ENCODE measurements at places on chromosomes 2 and 18. TPM values are rescaled to one million over a fixed set of nuclear protein-coding genes. Genes with fewer than 3 reads are reported as not detected.

DNA sequence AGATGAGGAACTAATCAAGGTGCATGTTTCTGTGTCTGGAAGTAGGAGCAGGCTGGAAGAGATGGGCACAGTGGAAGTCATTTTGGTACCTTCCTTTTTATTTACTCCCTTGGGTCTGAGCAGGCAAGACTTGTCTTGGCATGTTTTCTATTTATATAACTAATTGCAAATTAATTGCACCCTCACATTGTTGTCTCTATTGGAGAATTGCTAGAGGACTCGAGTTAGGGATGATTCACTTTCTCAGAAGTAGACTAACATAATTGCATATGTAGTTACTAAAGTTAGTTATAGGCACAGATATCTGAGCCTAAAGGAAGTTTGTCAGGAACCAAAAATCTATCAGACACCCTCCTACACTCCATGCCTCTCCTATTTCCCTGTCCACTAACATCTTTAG lies 92.8 kb upstream of the NRP2 start:
- H3K36me3 ChIP-seq = no peaks in the 10 kb centered on the region
- no peak overlapping the region for H3K4me3 ChIP-seq
- H3K27ac ChIP-seq = no peak overlapping the region
- no peaks in the 10 kb centered on the region for H3K4me1 ChIP-seq

GRCh38 chr2:215952860-215953637 lies 60.3 kb downstream of the MREG start:
- no peaks in the 10 kb centered on the region for H3K27me3 ChIP-seq
- no peaks in the 10 kb centered on the region for H3K36me3 ChIP-seq
- peaks cover 24% of the 10 kb centered on the region for H3K4me1 ChIP-seq
- H3K27ac ChIP-seq = no peak overlapping the region

The LBX2 gene
- 6.4 TPM for polyA plus RNA-seq

DNA sequence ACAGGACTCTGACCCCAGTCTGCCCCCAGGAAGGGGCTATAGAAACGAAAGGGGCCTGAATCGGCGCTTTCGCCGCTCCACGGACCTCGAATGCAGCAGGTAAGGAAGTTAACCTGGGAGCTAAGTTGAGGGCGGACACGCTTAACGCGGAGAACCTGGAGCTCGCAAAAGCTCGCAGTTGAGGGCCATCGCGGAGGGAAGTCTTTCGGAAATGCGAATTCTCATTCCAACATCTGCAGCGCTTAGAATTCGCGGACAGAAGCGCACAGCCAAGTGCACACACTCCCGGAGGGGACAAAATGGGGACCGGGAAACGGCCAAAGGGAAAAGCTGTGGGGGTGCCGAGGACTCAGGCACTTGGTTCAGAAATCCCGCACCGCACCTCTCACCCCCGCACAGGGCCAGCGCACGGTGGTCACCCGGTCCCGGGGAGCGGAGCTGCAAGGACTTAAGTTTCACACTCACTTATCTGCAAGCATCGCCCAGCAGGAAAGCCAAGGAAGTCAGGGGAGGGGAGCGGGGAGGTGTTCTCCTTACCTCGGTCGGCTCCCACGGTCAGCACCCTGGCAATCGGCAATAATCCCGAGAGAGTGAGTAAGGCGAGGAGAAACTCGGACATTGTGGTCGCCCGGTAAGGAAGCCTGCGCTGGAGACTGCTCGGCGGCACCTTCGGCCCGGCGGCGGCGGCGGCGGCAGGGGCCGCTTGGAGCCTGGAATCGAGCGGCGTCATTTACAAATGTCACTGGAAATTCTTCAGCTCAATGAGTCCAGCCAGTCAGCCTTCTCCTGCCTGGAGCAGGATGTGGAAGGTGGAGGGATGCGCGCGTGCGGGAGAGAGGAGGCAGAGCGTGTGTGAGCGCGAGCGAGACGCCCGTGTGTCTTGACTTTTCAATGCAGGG lies 456 bp downstream of the LRP1B start:
- DNase-seq = peak; percentile 15
- H3K36me3 ChIP-seq = no peaks in the 10 kb centered on the region
- no peak overlapping the region for H3K27ac ChIP-seq
- H3K4me1 ChIP-seq = peaks cover 19% of the 10 kb centered on the region
- H3K4me3 ChIP-seq = peak overlapping the region; percentile 69
- peaks cover 27% of the 10 kb centered on the region for H3K27me3 ChIP-seq

DNA sequence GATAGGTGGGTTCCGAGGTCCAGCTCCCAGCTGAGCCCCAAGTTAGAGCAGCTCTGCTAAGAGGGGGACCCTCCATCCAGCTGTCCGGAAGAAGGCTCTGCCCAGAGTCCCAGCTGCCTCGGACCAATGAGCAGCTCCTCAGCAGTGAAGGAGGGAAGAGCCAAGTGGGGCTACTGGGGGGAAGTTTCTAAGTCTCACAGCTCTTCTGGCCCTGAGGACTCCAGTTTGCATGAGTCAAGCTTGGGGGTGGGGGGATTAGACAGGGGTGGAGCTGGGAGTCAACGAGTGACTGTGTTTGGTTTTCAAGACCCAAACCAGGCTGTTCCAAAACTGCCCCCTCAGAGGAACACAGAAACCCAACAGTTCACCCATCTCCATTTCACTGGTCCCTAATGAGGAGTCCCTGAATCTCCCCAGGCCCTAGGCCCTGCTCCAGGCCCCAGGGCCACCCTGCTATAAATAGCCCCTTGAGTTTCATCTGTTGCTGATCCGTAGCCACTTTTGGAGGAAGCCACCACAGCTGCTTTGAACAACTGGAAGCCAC lies 100.9 kb downstream of the TNS1 start:
- H3K27me3 ChIP-seq = no peaks in the 10 kb centered on the region
- DNase-seq = peak; percentile 66
- peaks cover 20% of the 10 kb centered on the region for H3K36me3 ChIP-seq
- peak overlapping the region; percentile 63 for H3K4me3 ChIP-seq
- peak overlapping the region; percentile 89 for H3K27ac ChIP-seq

- no peaks in the 10 kb centered on the region for H3K27me3 ChIP-seq
- H3K4me1 ChIP-seq = no peaks in the 10 kb centered on the region
Observed at GRCh38 chr18:24735624-24736231, 275.3 kb downstream of the HRH4 start.

The SLC11A1 gene
- 2.3 TPM for polyA plus RNA-seq

The HJURP gene
- 26.0 TPM for polyA plus RNA-seq

DNA sequence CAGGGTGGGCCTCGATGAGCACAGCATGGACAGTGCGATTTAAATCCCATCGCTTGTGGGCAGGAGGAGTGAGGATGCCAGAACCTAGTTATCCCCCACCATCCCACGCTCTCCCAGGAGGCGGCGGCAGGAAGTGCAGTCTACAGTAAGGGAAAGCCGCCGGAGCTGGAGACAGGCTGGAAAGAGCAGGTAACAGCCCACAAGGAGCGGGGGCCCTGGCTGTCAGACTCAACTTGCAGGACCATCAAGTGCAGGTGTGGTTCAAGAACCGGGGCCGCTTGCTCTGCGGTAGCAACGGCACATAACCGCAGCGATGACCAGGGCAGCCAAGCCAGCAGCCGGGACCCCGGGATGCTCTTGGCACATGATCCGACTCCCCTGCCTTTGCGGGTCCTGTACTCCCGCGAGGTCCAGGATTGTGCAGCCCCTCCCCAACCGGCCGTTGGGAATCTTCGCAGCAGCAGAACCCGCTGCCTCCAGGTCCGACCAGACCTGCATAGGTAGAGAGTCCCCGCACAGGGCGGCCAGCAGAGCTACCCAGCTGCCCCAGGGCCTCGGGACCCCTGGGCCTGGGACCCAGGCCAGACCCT lies 82.1 kb downstream of the BIN1 start:
- no peak overlapping the region for H3K27ac ChIP-seq
- no peak for DNase-seq
- no peaks in the 10 kb centered on the region for H3K4me1 ChIP-seq

The TUBA4B gene
- 0.22 TPM for polyA plus RNA-seq

The FTCDNL1 gene
- 0.65 TPM for polyA plus RNA-seq

DNA sequence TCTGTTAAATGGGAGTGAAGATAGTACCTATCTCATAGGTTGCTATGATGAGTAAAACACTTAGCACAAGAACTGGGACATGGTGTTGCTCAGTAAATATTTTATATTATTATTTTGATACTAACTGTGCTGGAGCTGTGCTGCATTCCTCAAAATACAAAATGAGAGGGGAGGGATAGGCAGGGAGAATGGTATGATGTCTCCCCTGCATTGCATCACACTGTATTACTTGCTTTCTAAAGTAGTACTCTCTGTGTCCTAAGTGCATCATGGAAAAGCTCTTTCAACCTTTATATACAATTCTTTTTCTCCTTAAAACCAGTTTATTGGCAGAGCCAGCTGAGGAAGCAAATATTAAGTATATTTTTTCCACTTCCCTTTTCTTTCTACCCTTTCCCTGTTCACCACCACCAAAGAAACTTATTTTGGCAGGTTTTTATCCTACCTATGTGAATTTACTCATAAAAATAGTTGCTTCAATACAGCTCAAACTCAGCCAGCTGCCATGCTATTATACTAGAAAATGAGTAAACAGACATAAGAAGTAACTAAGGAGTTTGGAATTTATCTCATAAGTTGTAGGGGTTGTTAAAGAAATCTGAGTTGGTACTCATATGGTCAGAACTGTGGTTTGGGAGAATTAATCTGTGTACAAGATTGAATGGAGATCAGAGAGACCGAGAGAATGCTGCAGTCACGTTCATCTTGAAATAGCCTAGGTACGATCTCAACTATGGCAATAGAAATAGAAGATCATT lies 60.3 kb downstream of the EHBP1 start:
- DNase-seq = no peak
- no peak overlapping the region for H3K27ac ChIP-seq
- peaks cover 70% of the 10 kb centered on the region for H3K36me3 ChIP-seq
- H3K4me1 ChIP-seq = peaks cover 28% of the 10 kb centered on the region
- no peaks in the 10 kb centered on the region for H3K27me3 ChIP-seq

DNA sequence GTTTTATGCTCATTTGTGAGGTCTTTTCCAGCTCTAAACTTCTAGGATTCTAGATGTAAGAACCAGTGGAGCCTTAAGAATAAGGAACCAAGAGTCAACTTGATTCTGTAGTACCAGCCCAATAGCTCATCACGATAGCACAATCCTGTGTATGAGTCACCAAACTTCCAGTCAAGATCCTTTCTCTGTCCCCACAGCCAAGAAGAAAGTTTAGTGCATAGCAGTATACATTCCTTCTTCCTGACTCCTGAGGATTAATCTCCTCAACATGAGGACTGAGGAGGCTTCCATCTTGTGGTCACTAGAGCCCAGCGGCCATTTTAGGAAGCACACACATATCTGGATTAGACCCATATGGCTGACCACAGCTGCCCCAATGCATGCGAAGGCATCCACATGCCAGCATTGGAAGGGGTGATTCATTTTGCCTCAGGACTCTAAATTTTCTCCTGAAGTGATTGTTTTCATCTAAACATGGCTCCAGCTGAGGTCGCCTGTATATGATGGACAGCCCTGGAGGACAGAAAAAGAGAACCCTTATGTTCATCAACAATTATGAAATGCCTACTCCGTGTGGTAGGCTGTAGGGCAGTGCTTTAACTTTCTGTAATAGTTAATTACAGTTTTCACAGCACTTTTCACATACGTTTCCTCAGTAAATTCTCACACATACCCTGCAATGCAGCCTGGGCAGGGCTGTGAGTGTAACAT lies 53.5 kb downstream of the RASGRP3 start:
- no peaks in the 10 kb centered on the region for H3K27me3 ChIP-seq
- H3K4me3 ChIP-seq = no peak overlapping the region
- no peaks in the 10 kb centered on the region for H3K4me1 ChIP-seq
- no peak for DNase-seq
- no peaks in the 10 kb centered on the region for H3K36me3 ChIP-seq

The IL36B gene
- polyA plus RNA-seq = not detected

GRCh38 chr2:218229851-218230250 lies 12.9 kb downstream of the ARPC2 start:
- no peak for DNase-seq
- H3K27me3 ChIP-seq = no peaks in the 10 kb centered on the region

GRCh38 chr18:12474876-12475275 lies 67.1 kb downstream of the PRELID3A start:
- no peak overlapping the region for H3K4me3 ChIP-seq
- no peak for DNase-seq
- H3K36me3 ChIP-seq = peaks cover 10% of the 10 kb centered on the region

DNA sequence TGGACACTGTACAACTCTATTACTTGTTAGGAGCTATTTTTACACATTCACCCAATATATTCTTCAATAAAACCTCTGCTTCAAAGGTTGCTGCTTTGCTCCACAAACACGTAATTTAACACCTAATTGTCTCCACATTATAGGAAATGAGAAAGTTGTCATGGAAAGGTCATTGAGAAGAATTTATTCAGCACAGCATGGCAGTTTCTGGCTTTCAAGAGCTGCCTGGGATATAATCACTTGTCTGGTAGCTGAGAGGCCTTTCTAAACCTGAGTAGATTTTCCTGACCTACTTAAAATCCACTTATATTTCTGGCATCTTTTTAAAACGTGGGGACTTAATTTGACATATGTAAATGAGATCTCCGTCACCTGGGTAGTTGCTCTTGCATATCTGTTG lies 216.1 kb downstream of the ZNF804A start:
- no peaks in the 10 kb centered on the region for H3K4me1 ChIP-seq
- no peaks in the 10 kb centered on the region for H3K36me3 ChIP-seq
- no peak overlapping the region for H3K4me3 ChIP-seq

DNA sequence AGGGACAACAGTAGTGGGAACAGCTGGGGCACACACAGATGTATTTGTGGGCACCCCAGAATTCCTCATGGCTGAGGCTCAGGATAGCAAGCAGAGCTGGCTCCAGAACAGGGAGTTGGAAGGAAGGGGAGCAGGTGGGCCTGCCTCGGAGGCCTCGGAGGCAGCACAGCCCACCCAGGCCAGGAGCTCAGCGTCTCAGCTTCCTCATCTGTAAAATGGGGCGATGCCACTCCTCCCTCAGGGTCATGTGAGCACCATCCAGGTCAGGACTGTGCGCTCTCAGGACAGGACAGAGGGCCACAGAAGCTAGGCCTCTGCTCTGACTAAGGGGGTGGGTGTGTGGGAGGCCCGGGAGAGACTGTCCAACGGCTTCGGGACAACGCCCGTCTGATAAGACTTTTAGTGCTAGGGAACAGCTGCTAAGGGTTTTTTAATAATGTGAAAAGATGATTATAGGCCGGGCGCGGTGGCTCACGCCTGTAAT lies 106.2 kb downstream of the HDAC4 start:
- DNase-seq = no peak
- H3K27me3 ChIP-seq = no peaks in the 10 kb centered on the region
- no peak overlapping the region for H3K27ac ChIP-seq
- peaks cover 64% of the 10 kb centered on the region for H3K4me1 ChIP-seq

The CHRNG gene
- polyA plus RNA-seq = not detected

The PSMA8 gene
- polyA plus RNA-seq = not detected

- no peak for DNase-seq
- H3K36me3 ChIP-seq = no peaks in the 10 kb centered on the region
- no peaks in the 10 kb centered on the region for H3K27me3 ChIP-seq
- H3K4me3 ChIP-seq = no peak overlapping the region
- no peaks in the 10 kb centered on the region for H3K4me1 ChIP-seq
Observed at GRCh38 chr18:63137999-63138435, 181.6 kb downstream of the BCL2 start.

- no peaks in the 10 kb centered on the region for H3K27me3 ChIP-seq
- no peaks in the 10 kb centered on the region for H3K36me3 ChIP-seq
- no peak for DNase-seq
- no peaks in the 10 kb centered on the region for H3K4me1 ChIP-seq
- H3K27ac ChIP-seq = no peak overlapping the region
Observed at GRCh38 chr2:159468257-159468656, 148.1 kb downstream of the BAZ2B start.

The RUFY4 gene
- polyA plus RNA-seq = not detected

The PCARE gene
- polyA plus RNA-seq = not detected

The BABAM2 gene
- 28.0 TPM for polyA plus RNA-seq

All from HepG2 (cell line).